ENCODE measurements at places on chromosomes 13 and 19. TPM values are rescaled to one million over a fixed set of nuclear protein-coding genes. Genes with fewer than 3 reads are reported as not detected.

GRCh38 chr19:11339254-11340098 is at the start of gene RAB3D:
Gene RAB3D (minus strand): TSS chr19:11339657. CDS start chr19:11337399, 2,258 bp downstream.
- DNase-seq, result peak; percentile 98

- DNase-seq, result peak; percentile 90
Measured at GRCh38 chr19:51417107-51417809, at the start of gene SIGLEC10. Gene SIGLEC10 (minus strand): TSS chr19:51417642. CDS start chr19:51417581, 61 bp downstream.

GRCh38 chr13:86813198-86813597 is 858.0 kb upstream of the SLITRK5 start:
- no peak for DNase-seq

- DNase-seq, result no peak
Measured at GRCh38 chr13:35160896-35161295, 218.8 kb downstream of the NBEA start.

DNA sequence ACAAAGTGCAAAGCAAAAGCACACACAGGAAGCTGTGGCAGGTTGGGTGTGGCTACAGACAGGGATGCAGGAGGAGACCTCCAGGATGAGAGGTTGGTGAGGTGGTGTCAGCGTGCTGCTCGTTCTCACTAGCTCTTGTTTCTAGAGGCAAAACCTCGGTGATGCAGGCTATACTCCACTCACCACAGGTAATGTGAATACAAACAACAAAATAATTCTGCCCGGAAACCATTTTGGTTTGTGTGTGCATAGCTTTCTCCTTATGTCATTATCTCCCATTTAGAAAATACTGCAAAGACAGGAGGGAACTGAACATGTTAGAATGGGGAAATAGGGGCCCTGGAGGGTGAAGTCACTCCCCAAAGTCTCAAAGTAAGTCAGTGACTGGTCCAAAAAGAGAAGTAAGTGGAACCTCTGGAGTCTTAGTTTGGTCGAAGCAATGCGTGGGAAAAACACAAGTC is 9.4 kb downstream of the LCP1 start:
- peak; percentile 77 for DNase-seq

DNA sequence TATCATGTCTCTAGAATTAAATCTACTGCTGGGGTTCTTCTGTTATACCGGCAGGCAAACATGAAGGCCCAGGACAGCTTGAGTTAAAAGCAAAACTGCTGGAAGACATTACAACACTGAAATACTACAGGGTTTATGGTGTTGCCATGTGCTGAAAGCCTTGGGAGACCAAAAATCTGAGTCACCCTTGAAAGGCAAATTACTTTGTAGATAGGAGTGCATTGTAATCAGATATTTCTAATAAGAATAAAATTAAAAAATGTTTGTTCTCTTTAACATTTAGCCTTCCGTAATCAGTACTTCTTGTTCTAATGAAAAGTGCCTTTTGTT is 181.3 kb downstream of the PCDH9 start:
- no peak for DNase-seq

DNA sequence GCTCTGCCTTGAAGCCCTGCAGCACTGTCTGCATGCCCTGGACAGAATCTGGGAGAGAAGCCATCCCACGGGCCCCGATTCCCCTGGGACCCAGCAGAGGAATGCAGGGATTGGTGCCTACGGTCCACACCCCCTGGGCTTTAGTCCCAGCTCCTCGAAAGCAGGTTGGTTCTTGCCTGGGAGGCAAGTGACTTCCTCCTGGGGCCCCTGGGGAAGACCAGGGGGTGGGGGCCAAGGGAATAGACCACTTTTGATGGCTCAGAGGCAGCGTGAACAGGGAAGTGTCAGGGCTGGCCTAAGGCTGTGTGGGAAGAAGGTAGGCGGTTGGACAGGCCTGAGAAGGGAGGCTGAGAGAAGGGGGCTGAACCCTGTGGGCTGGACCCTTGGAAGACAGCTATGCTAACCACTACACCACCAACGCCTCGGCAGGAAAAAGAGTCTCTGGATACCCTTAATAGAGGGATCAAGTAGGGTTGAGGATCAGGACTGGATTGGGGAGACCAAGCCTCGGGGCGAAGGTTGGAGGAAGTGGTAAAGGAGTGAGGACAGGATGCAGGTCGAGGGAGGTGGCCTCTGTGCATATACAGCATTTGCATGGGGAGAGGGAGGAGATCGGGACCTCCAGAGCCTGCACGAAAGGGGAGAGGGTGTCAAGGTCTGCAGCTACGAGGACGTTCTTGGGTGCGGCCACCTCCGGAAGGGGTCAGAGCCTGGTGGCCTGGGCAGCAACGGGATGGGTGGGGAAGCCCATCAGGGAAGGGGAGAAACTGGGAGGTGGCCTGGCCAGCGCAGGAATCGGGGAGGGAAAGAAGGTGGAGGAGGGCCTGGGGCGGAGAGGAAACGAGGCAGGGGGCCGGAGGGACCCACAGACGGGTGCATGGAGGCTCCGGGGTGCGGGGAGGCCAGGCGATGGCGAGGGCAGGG is 709 bp downstream of the DPP9 start:
- no peak for DNase-seq

DNA sequence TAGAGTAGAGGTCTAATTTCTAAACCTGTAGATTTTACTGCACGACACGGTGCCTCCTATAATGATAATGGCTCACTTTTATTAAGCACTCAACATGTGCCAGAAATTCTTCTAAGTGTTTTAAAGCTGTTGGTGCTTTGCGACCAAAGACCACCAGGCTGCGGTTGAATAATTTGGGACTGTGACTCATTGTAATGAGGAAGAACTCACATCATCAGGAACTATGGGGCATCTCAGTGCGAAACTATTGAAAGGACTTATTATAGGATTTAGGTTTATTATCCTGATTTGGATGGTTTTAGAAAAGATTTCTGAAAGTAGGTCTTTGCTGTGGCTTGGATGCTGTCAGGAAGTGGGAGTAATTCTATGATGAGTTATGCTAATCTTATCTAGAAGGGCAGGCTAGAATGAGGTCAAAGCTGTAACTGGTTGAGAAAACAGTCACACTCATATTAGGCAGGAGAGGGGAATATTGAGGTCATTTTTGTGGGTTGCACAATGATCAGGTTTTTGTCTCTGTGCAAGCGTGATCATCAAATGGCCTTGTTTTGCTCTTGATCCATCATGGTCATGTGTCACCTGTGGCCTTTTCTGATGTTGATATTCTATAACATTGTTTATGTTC is 266.8 kb downstream of the PCDH20 start:
- DNase-seq, result no peak

GRCh38 chr19:45179072-45179891 is 698 bp downstream of the BLOC1S3 start:
- DNase-seq, result no peak

DNA sequence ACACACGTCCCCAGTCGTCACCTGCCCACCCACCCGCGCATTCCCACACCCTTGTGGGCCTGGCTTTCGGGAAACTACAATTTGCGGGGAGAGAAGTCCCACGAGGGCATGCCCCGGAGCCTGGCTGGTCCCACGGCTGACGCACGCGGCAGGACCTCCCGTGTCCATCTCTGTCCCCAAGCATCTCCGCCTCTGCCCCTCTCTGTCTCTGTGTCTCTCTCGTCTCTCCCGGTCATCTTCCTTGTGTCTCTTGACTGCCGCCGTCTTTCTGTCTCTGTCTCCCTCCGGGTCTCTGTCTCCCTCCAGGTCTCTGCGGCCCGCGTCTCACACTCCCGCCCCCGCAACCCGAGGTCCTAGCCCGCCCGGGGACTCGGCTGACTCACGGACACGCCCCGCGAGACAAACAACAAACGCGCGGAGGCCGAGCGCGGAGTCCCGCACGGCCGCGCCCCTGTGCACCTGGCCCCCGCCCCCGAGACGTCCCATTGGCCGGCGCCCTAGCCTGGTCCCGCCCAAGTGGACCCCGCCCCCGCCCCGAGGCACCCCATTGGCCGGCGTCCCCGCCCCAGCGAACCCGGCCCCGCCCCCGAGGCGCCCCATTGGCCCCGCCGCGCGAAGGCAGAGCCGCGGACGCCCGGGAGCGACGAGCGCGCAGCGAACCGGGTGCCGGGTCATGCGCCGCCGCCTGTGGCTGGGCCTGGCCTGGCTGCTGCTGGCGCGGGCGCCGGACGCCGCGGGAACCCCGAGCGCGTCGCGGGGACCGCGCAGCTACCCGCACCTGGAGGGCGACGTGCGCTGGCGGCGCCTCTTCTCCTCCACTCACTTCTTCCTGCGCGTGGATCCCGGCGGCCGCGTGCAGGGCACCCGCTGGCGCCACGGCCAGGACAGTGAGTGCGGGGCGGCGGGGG is at the start of gene FGF22:
TSS of gene FGF22 (plus strand) at position 627 of the 908 bp plus-strand sequence. CDS start at position 674, 47 bp downstream.
- DNase-seq, result peak; percentile 95

The PODNL1 gene
- 3.5 TPM for total RNA-seq

The NEK3 gene
- 7.5 TPM for total RNA-seq

The CDC16 gene
- 32.0 TPM for total RNA-seq

The LGALS14 gene
- total RNA-seq, result not detected

The ZNF415 gene
- total RNA-seq, result 20.9 TPM

The FXYD7 gene
- total RNA-seq, result not detected

The TDRD12 gene
- 0.16 TPM for total RNA-seq

The NLRP5 gene
- total RNA-seq, result not detected

The RFPL4A gene
- total RNA-seq, result 0.46 TPM
